ENCODE measurements at places on chromosomes 3 and 15. TPM values are rescaled to one million over a fixed set of nuclear protein-coding genes. Genes with fewer than 3 reads are reported as not detected.

PRR23E gene
- total RNA-seq, result not detected

- DNase-seq, result no peak
- peaks cover 3% of the 10 kb centered on the region for H3K4me1 ChIP-seq
- no peak overlapping the region for H3K27ac ChIP-seq
- H3K36me3 ChIP-seq, result no peaks in the 10 kb centered on the region
Measured at GRCh38 chr15:58477170-58477569, 45.4 kb downstream of the LIPC start.

GRCh38 chr15:74109713-74110112, 20.7 kb upstream of the ISLR2 start:
- no peak for DNase-seq
- H3K4me1 ChIP-seq, result no peaks in the 10 kb centered on the region
- no peak overlapping the region for H3K4me3 ChIP-seq
- H3K27ac ChIP-seq, result no peak overlapping the region
- no peaks in the 10 kb centered on the region for H3K27me3 ChIP-seq
- H3K36me3 ChIP-seq, result no peaks in the 10 kb centered on the region

GHSR gene
- not detected for total RNA-seq

DNA sequence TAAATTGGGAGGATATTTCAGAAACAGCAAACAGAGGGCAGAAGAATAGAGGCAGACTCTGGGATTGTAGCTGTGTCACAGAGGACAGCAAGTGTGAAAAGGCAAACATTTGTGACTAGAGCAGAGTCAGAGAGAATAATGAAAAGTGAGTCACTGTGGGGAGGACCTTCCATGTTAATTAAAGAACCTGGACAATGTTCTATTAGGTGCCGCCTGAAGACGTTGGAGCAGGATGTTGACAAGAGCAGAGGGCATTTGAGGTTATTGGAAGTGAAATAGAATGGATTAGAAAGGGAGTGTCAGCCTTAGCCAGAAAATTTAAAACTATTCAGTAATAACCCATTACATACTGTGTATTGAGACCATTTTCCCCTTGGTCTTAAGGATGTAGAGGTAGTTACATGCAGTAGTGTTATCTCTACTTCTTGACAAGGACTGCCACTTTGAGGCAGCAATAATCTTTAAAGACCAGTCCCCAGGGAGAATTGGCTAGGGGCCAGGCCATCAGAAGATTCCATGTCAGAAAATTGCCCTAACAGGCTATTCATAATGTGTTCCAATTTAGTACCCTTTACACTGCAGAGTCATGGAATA, 5.8 kb downstream of the ACKR2 start:
- no peaks in the 10 kb centered on the region for H3K36me3 ChIP-seq
- no peak overlapping the region for H3K4me3 ChIP-seq
- no peak overlapping the region for H3K27ac ChIP-seq

- no peak overlapping the region for H3K4me3 ChIP-seq
- H3K27me3 ChIP-seq, result no peaks in the 10 kb centered on the region
- no peaks in the 10 kb centered on the region for H3K36me3 ChIP-seq
- H3K27ac ChIP-seq, result no peak overlapping the region
Measured at GRCh38 chr3:155178810-155179436, 98.8 kb downstream of the MME start.

DNA sequence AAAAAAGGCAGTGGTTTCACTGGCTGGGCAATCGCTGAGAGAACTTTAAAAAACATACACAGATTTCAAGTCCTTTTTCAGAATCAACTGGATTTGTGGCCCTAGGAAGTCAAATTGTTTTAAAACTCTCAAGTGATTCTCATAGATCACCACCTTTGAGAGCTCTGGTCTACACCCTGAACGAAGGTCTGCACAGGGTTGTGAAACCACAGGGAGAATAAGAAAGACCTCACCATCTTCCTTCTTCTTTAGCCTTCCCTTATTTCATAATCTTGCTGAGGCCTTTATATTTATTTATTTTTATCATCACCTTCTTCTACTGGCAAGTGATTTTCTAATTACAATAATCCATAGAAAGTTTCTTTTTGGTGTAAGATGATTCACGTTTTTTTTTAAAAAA, 58.1 kb downstream of the FOXP1 start:
- no peak overlapping the region for H3K27ac ChIP-seq
- H3K36me3 ChIP-seq, result no peaks in the 10 kb centered on the region
- H3K27me3 ChIP-seq, result no peaks in the 10 kb centered on the region

ITIH1 gene
- 2.0 TPM for total RNA-seq

GOLGA6L10 gene
- total RNA-seq, result 1.5 TPM

TMEM40 gene
- not detected for total RNA-seq

CTNNB1 gene
- 371 TPM for total RNA-seq

DNA sequence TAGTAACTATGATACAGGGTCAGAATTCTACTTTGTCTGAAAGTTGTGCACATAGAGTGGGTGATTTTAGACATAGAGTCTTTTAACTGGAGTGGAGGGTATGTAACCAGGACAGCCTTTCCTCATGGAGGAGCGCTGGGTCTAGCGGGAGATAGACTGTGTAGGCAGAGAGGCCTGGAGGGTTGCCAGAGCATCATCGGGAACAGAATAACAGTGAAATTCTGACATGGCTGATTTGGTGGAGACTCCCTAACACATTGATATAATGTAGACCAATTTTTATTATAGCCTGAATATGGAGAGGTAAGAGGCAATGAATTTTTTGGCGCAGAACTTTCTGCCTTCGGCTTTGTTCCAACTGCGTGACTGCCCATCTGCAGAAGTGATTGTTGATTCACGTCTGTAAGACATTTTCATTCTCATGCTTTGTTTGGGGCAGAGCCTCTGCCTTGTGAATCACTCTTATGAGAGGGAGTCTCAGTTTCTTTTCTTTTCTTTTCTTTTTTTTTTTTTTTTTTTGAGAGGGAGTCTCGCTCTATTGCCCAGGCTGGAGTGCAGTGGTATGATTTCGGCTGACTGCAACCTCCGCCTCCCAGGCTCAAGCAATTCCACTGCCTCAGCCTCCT, 16.0 kb downstream of the LPP start:
- H3K36me3 ChIP-seq, result no peaks in the 10 kb centered on the region
- H3K4me1 ChIP-seq, result peaks cover 77% of the 10 kb centered on the region
- peak overlapping the region; percentile 66 for H3K27ac ChIP-seq
- no peaks in the 10 kb centered on the region for H3K27me3 ChIP-seq
- DNase-seq, result peak; percentile 73

GRCh38 chr3:57048052-57048671, 12.3 kb upstream of the SPATA12 start:
- no peaks in the 10 kb centered on the region for H3K36me3 ChIP-seq
- H3K27me3 ChIP-seq, result no peaks in the 10 kb centered on the region
- H3K4me1 ChIP-seq, result no peaks in the 10 kb centered on the region
- no peak overlapping the region for H3K27ac ChIP-seq
- DNase-seq, result no peak

DNA sequence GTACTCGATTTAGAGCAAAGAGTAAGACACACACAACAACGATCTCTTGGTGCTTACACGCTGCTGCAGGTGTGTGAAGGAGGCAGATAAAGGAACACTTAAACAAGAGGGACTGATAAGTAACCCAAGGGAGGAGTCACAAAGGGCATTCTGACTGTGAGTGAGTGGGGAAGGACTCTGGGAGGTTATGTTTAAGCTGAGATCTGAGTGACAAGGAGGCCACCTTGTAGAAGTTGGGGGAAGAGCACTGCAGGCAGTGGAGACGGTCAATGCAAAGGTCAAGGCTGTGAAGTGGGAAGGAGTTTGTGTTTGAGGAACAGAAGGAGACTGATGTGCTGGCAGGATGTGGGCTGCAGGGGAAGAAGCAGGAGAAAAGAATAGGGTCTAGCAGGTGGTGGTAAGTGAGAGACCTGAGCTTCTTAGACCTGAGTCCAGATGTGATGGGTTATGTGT, 63.1 kb downstream of the LPP start:
- H3K4me1 ChIP-seq, result peaks cover 32% of the 10 kb centered on the region
- peak overlapping the region; percentile 92 for H3K27ac ChIP-seq
- peak overlapping the region; percentile 63 for H3K4me3 ChIP-seq
- H3K36me3 ChIP-seq, result peaks cover 4% of the 10 kb centered on the region
- DNase-seq, result no peak

CIDEC gene
- total RNA-seq, result 29.9 TPM

- H3K4me3 ChIP-seq, result no peak overlapping the region
- no peaks in the 10 kb centered on the region for H3K4me1 ChIP-seq
- no peak overlapping the region for H3K27ac ChIP-seq
- H3K27me3 ChIP-seq, result no peaks in the 10 kb centered on the region
- H3K36me3 ChIP-seq, result no peaks in the 10 kb centered on the region
Measured at GRCh38 chr15:77352887-77353286, 67.0 kb downstream of the PEAK1 start.

DNA sequence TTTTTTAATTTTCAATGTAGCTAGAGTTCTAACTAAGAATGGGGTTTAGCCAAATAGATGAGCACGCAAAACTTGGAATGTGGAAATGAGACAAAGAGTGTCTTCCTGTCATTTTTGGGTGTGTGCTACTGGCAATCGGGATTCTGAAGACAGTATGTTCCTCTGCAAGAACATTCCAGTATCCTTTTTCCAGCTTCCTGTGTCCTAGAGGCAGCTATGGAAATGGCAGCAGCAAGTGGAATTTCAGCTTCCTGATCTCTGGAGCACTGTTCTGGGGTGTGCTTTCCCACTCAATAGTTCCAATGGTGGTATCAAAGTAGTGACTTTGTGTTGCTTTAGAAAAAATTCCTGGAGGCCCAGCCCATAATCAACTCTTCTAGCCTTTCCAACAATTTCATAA, 642.9 kb upstream of the KCNMB2 start:
- no peaks in the 10 kb centered on the region for H3K27me3 ChIP-seq
- H3K27ac ChIP-seq, result no peak overlapping the region
- DNase-seq, result no peak
- H3K4me3 ChIP-seq, result no peak overlapping the region

Data from ascending aorta (tissue), 2 donors.